ENCODE measurements at places on chromosomes 4 and X.

DNA sequence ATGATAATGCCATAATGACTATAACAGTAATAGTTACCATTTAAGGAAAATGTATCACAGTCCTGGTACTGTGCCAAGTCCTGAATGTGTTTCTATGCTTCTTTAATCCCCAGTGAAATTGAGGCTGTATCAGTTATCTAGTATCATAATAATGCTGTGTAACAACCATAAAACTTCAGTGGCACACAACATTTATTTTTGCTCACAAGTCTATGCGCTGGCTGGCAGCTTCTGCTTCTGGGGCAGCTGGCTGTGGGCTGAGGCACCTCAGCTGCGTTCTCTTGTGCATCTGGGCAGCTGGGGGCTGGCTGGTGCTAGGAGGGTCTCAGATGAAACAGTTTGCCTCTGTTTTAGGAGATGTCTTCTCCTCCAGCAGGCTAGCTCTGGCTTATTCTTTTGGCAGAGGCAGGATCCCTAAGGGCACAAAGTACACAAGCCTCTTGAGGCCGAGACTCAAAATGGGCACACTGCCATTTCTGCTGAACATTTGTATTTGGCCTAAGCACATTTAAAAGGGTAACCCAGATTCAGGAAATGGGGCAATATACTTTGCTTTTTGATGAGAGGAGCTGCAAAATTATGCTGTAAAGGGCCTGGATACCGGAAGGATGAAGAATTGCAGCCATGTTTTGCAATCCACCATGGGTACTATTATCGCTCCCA is 62.6 kb upstream of the DHX15 start:
- DNase-seq: no peak

DNA sequence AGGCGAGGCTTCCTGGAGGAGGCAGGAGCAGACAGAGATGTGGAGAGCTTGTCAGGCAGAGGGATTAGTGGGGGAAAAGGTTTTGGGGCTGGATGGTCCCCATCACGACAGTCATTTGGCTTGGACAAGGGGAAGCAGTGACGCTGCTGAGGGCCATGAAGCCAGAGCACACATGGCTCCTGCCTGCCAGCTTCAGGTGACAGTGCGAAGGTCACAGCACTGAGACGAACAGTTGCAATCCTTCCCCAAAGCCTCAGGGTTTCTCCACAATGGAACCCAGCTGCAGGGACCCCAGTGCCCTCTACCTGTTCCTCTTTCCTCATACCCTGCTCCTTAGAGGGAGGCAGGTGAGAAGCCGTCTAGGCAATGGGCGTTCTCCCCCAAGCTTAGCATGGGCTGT is 110.3 kb downstream of the DRD5 start:
- DNase-seq: no peak

GRCh38 chr4:79676705-79677104 is 268.7 kb upstream of the GK2 start:
- no peak for DNase-seq

GRCh38 chr4:80532674-80533333 is 197.3 kb downstream of the CFAP299 start:
- DNase-seq: no peak

DNA sequence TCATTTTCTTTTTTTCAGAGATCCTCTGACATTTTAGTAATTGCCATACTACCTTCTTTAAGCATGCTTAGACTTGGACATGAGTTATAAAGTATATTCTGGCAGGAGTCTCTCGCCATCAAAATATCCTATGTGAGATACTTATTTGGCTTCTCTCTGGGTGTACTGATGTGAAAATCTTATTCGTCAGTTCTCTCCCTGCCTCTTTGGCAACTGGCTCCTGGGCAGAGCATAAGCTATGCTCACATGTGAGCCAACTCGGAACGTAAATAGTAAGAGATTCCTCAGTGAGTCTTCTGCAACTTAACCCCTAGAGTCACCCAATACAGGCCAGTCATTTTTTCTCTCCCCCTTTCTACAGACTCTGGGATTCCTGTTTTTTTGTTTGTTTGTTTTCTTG is 91.6 kb downstream of the MAGEB17 start:
- no peak for DNase-seq

DNA sequence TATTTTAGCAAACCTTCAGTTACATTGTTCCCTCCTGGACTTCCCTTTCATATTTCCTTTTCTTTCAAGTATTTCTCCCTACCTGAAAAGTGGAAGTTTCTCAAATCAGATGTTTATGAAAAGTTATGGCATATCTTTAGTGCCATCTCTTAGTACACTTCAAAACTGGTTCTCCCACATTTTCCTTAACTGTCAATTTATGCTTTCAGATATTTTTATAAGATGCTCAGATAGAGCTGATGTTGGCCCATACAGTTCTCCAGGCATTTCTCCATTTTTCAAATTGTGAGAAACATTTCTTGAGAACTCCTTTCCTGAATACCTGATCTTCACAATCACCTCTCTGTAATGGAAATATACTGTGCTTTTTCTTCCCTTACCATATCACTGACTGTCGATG is 32.5 kb upstream of the AP1AR start:
- DNase-seq: no peak

GRCh38 chr4:53932796-53933610 is 131.4 kb downstream of the CHIC2 start:
- no peak for DNase-seq

DNA sequence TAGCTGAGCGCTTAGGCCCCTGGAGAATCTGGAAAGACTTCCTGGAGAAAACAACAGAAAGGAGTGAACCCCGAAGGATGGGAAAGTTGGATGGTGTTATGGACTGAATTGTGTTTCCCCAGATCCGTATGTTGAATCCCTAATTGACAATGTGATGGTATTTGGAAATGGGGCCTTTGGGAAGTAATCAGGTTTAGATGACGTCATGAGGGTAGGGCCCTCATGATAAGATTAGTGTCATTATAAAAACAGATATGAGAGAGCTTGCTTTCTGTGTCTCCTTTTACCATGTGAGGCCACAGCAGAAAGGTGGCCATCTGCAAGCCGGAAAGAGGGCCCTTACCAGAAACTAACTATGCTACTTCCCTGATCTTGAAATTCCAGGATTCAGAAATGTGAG is 159.5 kb downstream of the QDPR start:
- DNase-seq: no peak

DNA sequence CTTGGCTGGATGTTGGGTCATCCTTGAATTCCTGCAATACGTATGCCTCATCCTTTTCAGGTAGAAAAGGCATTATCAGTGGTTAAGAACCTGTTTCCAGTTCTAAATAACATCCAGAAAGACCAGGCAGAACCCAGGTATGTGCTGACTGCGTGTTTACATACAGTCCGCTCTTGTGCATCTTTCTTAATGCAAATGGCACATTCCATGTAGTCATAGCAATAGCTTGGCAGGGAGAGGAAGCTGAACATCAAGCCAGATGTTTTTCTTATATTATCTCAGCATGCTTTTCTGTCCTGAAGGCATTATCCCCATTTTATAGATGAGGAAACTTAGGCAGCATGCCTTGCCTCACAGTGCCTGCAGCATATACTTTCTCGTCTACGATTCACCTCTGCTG is 2.1 kb downstream of the DCLK2 start:
- no peak for DNase-seq

DNA sequence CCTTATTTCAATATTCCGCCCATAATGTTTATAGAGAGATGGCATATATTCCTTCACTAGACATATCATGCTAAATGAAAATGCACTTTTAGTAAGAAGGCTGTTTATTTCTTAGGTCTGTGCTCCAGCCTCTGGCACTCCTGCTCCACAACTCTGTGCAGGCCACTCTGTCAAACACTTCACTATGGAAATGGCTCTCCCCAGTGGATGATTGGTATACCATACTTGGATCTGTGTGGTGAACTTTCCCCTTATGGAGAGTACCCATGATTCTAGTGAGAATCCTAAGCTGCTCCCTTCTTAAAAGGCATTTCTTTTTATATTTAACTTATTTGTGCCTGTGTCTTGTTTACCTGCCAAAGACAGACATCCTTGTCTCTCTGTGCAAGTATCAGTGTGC is 480.1 kb upstream of the GALNT7 start:
- no peak for DNase-seq

GRCh38 chr4:110041735-110042134 is 129.1 kb downstream of the EGF start:
- no peak for DNase-seq

GRCh38 chrX:135649029-135649428 is 64.4 kb upstream of the CT45A1 start:
- no peak for DNase-seq

DNA sequence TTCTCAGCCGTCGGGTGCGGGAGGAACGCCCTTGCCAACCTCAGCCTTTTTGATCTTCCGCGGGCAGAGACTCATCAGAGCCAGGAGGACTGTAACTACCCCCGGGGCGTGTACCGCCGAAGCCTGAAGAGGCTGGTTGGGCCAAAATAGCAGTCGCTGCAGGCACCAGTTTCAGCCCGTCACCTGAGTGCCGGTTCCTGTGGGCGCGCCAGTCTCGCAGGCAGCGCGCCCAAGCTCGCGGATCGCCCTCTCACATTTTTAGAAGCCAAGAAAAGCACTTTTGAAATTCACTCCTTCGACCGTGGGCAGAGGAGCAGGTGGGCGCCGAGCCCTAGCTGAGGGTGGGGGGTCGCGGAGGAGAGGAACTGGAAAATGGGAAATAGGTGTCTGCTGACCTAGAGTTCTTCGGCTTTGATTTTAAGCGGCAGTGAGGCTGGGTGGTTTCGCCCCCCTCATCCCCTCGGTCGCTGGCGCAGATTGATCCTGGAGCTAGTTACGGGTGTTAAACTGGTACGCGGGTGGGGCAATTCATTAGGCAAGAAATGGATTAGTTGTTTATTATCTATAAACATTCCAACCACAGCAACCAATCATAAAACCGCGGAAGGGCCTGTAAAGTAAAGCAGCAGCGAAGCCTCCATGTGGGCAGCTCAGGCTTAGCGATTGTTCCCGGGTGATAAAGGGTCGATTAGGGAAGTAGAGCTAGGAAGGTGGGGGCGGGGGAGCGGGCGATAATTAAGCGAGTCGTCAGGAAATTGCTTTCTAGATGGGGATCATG is 69.2 kb downstream of the FBXO8 start:
- DNase-seq: no peak

DNA sequence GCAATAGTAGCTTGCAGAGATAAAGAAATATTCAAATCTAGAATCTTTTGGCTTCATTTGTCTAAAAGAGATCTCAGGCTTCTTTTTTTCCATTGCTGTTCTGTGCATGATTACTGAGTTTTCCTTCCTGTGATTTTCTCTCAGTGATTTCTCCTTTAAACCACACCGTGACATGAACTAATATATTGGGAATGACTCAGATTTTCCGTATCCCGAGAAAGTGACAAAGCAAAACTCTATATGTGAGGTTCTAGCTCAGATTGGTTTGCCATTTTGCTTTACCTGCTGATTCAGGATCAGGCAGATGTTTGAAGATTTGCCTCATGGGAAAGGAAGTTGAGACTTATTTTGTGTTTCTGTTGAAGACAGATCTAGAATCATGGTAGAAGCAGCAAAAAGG is 59.4 kb downstream of the MTHFD2L start:
- peak; percentile 37 for DNase-seq

GRCh38 chrX:119118780-119119395 is 8.7 kb downstream of the KIAA1210 start:
- peak; percentile 54 for DNase-seq

DNA sequence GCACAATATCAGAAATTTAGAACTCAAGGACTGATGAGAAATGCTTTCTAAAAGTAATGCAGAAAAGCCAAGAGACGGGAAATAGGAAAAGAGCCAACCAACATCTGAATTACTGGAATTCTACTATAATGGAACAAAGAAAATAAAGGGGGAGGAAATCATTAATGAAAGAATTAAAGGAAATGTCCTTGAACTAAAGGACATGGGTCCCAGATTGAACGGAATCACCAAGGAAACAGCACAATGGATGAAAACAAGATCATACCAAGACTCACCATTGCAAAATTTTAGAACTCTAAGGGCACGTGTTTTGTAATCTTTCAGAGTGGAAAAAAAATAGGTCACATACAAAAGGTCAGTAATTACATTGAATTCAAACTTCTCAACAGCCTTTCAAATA is 35.9 kb downstream of the HPGDS start:
- DNase-seq: peak; percentile 49

GRCh38 chrX:153727123-153727931 is 2.7 kb downstream of the ABCD1 start:
- DNase-seq: peak; percentile 33

DNA sequence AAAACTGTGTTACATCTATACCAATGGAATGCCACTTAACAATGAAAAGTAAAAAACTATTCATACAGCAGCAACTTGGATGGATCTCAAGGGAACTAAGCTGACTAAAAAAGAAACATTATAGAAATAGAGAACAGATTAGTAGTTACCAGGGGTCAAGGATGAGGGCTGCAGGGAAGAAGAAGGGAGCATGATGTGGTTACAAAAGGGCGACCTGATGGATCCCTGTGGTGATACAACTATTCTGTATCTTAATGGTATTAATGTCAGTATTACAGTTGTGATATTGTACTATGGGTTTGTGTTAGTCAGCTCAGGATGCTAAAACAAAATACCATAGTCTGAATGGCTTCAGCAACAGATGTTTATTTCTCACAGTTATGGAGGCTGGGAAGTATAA is 190.7 kb downstream of the ZNF674 start:
- no peak for DNase-seq

- DNase-seq: no peak
These were observed 393.5 kb downstream of the TRIML1 start for GRCh38 chr4:188532751-188533150.

DNA sequence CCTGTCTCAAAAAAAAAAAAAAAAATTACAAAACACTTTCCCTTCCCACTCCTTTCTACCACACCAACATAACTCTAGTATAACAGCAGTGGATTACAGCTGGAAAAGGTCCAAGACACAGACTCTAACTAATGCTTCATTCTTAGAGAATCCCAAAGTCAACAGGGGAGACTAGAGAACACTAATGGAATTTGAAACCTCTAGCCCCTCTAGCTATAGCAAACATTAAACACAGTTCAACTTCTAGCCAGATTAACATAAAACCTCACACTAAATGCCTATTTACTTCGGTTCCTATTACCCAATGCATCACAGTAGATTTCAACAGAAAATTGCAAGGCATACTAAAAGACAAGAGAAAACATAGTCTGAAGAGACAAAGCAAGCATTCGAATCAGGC is 10.5 kb upstream of the DHX15 start:
- peak; percentile 52 for DNase-seq

- peak; percentile 70 for DNase-seq
These were observed 40.5 kb downstream of the ANXA5 start for GRCh38 chr4:121656269-121656641.

Data from cardiac muscle cell (in vitro differentiated cells and primary cell).